ENCODE measurements at places on chromosomes 4 and X.

DNA sequence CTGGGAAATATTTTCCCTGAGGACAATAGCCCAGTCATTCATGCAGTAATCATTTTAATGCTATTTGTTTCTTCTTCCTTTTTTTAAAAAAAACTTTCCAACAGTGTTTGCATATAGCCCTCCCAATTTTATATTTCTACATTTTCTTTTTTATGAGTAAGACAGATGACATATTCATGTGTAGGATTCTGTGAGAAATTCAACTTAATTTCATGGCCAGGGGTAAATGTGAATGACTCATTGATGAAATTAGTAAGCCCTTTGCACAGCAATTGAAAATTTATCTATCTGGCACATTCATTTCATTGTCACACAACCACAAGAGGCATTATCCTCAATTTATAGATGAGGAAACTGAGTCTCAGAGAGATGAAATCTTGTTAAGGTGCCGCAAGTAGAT lies 13.7 kb upstream of the SMIM20 start:
- no peak for DNase-seq

GRCh38 chrX:38898261-38898660 lies 97.0 kb downstream of the MID1IP1 start:
- DNase-seq, result no peak

- DNase-seq, result no peak
Observed at GRCh38 chrX:108740299-108740774, 4.0 kb upstream of the IRS4 start.

DNA sequence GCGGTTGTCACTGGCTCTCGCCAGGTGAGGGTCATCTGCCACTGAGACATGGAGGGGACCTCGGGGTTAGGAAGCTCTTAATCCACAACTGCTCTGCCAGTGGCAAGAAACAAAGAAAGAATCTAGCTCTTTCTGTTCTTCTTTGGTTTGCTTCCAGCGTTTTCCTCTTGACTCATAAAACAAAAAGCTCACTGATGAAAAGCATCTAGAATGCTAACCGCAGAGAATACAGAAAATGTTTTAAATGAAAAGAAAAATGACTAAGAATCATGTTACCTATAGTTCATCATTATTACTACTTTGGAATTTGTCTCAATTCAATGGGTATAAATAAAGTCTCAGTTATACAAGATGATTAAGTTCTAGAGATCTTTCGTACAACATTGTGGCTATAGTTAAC lies 274.8 kb upstream of the TENM3 start:
- DNase-seq, result no peak

DNA sequence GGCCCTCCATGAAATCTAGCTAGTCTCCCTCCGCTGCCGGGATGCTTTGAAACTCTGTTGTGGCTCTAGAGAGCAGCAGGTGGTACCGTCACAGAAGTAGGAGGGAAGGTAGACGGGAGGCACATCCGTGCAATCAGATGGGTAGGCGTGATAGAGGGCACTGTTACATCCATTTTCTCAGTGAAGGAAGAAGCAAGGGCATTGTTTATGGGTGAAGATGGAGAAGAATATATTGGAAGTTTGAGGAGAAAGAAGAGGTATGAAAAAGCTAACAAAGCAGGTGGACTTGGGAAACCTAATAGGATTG lies 1.3 kb downstream of the ANAPC4 start:
- DNase-seq, result peak; percentile 31

DNA sequence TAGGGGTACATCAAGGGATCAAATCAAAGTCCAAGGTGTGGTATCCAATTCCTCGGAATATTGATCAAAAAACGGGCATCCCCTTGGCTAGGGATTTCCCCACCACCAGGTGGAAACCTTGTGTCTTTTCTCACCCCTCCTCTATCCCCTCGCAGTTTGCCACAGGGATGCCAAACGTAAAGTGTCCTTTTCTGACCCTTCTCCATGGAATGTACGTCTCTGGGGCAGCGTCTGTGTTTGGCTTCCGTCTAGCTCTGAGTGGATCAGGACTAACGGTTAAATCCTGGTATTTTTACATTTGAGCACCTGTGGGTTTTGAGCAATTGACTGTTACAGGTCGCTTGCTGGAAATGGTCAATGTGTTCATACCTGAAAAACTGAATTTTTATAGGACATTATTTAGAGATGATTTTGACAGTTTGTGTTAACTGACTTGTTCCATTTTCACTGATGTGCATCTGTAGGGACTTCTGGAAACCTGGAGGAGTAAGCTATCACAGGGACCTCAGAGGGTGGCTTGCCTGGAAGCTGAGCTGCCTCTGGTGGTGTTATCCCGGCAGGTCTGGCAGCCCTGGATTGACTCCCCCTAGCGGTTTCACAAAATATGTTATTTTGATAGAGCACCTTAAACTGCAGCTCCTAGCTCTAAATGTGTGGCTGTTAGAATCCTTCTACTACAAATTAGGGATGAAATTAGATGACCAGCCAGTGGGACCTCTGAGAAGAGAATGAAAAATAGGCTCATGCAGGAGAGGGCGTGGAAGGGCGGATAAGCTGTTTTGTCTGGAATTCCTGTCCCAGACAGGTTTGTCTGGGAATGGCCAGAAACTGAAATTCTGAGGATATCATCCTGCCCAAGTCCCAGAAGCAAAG lies 8.8 kb upstream of the MGST2 start:
- DNase-seq, result peak; percentile 21

DNA sequence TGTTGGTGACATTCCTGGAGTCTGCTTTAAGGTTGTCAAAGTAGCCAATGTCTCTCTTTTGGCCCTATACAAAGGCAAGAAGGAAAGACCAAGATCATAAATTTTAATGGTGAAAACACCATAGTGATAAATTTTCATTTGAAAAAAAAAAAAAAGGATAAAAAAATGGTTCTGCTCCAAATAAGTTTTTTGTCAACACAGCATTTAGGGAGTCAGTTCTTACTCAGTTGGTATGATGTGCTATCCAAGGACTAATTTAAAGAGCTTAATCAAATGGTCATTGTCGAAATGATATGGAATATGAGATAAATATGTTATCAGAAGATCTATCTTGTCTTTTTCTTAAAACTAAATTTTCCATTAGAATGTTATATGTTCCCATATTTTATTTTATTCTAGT lies 83.9 kb downstream of the PCDH18 start:
- no peak for DNase-seq

DNA sequence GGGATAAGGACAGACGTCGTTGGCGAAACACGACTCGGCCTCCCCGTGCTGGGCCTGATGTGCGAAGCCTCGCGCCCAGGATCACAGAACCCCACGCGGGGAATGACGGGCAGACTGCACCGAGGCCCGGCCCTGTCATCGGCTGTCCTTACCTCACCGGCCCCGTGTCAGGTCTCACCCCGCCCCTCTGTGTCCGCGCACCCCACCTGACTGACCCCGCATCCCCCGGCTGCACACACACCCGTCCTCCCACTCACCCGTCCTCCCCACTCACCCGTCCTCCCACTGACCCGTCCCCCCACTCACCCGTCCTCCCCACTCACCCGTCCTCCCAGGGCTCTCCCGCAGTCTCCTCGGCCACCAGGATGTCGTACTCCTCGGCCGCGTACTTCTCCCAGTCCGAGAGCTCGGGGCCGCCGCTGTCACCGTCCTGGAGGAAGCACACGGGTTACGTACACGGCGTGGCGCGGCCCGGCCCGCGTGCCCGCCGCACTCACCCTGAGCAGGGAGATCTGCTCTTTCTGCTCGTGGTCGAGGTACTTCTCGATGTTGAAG lies 19.8 kb upstream of the GTPBP6 start:
- no peak for DNase-seq

- DNase-seq, result no peak
Observed at GRCh38 chr4:178142724-178143123, 700.5 kb upstream of the AGA start.

GRCh38 chr4:56026596-56026995 lies 77.9 kb downstream of the CEP135 start:
- DNase-seq, result no peak

DNA sequence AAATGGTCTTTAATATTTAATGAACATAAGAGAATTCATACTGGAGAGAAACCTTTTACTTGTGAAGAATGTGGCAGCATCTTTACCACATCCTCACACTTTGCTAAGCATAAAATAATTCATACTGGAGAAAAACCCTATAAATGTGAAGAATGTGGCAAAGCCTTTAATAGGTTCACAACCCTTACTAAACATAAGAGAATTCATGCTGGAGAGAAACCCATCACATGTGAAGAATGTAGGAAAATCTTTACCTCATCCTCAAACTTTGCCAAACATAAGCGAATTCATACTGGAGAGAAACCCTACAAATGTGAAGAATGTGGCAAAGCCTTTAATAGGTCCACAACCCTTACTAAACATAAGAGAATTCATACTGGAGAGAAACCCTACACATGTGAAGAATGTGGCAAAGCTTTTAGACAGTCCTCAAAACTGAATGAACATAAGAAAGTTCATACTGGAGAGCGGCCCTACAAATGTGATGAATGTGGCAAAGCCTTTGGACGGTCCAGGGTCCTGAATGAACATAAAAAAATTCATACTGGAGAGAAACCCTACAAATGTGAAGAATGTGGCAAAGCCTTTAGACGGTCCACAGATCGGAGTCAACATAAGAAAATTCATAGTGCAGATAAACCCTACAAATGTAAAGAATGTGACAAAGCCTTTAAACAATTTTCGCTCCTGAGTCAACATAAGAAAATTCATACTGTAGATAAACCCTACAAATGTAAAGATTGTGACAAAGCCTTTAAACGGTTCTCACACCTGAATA lies 35.6 kb downstream of the ZNF141 start:
- DNase-seq, result no peak

DNA sequence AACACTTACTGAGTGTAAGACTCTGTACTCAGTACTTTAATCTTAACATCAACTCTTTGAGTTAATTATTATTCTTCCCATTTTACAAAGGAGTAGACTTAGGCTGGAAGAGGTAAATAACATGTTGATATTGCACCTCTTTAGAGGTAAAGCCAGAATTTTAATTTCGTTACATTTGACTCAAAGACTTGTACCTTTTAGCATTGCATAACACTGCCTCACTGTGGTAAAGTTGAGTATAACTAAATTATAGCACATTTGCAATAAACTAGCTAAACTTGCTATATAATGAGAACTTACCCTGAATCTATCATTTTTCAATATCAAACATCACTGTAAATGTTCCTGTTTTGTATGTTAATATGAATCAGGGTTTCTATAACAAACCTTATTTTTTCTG lies 218.5 kb downstream of the PRR32 start:
- no peak for DNase-seq

DNA sequence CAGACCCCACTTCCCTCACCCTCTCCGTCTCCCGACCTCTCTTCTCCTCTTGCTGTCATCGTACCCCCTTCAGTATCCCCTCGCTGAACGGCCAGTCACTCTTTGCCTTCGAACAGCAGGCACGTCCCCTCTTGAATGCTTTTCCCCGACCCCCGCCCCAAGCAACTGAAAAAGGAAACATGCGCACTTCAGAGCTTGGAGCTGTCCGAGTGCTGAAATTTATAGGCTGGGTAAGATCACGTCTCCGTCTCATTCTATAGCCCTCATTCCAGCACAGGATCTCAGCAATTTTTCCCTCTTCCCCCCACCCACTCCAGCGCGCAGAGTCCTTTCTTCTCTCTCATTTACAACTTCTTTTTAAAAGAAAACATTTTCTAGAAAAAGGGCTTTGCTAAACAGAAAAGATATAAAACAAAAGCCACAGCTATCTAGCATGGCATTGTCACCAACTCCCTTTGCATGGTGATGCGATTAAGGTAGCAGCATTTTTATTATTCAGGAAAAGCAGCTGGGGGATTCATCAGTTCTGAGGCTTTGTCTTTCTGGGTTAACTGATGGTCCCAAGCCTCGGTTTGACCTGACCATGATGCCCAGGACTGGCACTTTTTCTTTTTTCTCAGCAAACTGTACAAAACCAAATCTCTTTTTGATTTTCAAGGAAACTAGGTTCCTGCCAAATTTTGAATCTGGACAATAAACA lies at the start of gene GLRA2:
GLRA2 (plus strand) TSS at position 247 of the 700 bp plus-strand sequence. CDS start 522 bp downstream, outside the sequence.
- DNase-seq, result no peak

GRCh38 chr4:74370912-74371311 lies 6.0 kb downstream of the EREG start:
- DNase-seq, result no peak

GRCh38 chrX:73758250-73758649 lies 195.3 kb downstream of the CHIC1 start:
- DNase-seq, result no peak

DNA sequence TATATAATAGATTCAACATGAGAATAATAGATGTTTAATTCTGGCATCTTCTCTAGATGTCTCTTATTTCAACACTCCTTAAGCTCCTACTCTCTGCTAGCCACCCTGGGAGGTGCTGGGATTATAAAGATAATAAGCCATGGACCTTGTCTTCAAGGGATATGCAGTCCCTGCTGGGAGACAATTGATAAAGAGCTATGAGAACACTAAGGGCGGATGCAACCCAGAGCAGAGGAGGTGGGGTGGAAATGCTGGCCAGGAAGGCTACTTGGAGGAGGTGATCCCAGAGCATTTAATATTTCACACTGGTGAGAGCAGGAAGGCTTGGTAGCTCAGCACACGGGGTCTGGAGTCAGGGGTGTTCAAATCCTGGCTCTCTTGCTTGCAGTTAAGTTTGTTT lies 18.3 kb upstream of the PGRMC2 start:
- no peak for DNase-seq

- DNase-seq, result no peak
Observed at GRCh38 chr4:8143392-8144140, 15.0 kb downstream of the ABLIM2 start.

GRCh38 chr4:84965553-84966381 lies 723 bp downstream of the WDFY3 start:
- no peak for DNase-seq

DNA sequence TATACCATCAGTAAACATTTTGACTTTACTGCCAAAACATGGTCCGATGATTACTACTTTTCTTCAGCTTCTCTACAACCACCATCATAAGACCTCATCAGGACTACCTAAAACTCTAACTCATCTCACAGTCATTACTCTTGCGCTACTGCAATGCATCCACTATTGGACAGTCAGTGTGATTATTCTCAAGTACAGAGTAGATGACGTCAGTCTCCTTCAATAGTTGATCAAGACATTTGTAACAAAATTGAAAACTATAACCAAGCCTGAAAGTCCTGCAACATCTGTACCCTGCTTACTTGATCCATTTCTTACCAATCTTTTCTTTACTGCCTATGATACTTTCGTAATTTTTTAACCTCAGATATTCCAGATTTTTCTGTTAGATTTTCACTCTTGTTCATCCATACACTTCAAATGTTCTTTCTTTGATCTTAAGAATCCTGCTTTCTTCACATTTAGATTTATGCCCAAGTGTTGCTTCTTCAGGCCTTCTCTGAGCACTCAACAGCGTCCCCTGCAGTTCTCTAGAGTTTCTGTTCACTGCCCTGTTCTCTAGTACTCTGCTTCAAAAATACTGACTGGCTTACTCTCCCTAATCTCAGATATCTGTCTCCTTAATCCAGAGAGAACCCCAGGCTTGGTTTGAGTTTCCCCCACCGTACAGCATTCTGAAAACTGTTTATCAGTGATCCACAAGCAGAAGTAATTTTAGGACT lies 1517.6 kb downstream of the STIM2 start:
- no peak for DNase-seq

DNA sequence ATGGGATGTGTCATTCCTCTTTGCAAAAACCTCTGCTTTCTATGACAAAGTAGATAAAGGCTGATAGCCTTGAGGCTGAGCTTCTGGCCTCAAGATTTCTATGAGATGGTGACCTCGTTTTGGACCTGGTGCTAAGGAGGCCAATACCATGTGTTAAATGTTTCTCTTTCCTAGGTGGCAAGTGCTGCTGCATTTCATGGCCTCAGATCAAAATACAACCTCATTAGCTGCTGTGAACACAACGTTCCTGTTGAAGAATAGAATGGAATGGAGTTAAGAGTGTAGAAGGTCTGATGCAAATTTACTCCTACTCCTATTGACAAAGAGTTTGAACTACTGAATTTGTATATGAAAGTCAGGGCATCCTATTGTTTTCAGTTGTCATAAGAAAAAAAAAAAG lies 112.0 kb downstream of the C4orf51 start:
- no peak for DNase-seq

Measured in T-helper 2 cell (primary cell).